ENCODE measurements at places on chromosomes 2 and 18.

DNA sequence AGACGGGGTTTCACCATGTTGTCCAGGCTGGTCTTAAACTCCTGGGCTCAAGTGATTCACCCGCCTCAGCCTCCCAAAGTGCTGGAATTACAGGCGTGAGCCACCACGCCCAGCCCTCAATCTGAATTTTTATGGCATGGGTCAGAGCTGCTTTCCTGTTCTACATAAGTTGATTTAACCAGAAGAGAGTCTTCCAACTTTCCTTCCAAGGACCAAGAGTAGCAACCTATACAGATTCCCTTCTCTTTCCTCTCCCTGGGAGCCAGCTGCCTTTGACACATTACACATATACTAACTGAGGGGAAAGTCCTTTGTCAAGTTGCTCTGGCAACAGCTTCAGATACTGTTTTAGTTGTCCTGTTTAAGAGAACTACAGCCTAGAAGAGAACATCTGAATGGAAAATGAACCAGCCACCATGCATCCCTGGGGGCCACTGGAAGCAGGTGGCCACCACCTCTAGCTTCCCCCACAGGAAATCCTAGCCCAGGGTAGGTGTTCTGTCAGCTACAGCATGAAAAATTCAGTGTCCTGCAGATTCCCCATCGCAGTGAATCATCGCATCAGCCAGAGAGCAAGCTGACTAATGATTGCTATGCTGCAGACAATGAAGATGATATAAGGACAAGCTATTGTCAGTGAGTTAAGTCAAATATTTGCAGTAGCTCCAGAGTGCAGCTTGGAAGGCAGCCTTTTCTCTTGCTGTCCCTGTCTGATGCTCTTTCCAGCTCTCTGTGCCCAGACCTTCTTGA is 62.9 kb downstream of the POMC start:
- DNase-seq, result no peak

DNA sequence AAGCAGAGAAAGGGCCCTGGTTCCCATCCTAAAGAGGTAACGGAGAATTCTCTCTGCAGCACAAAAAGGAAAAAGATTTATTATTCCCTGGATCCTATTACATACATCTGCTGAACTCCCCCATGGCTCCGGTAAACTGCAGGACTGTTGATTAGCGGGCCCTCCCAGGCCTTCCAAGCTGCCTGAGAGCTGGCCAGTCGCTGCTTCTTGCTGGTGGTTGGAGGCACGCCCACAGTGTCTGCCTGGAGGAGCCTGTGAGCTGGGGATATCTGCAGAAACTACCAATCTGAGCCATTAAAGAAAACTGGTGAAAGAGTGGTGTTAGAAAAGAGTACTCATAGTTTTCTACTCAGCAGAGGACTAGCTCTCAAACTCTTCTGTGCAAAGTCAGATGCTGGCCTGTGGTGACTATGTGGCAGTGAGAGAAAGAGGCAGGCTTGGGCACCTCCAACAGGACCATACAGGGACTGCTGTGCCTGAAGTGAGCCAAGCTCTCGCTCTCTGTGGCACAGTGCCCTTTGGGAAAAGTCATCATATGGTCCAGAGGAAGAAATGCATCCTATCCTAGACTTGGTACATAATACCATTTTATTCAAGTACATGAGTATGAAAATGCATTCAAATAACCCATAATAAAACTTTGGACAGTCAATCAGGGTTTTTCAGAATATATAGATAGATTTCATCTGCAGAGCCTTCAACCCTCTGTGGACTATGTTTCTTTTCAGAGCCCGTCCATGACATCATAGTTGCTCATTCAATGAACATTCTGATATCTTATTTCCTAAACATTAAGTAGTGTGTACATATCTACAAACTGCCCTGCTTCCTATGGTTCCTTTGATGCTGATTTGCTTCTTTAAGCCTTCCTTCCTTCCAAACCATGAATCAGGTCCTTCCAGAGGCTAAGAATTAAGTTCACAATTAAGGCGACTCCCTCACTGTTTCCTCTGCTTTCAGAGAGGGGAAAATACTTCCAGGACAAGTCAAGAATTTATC is 242.0 kb upstream of the LYPD1 start:
- no peak for DNase-seq

- DNase-seq, result no peak
These were observed 219.1 kb downstream of the CALCRL start for GRCh38 chr2:187228986-187229385.

DNA sequence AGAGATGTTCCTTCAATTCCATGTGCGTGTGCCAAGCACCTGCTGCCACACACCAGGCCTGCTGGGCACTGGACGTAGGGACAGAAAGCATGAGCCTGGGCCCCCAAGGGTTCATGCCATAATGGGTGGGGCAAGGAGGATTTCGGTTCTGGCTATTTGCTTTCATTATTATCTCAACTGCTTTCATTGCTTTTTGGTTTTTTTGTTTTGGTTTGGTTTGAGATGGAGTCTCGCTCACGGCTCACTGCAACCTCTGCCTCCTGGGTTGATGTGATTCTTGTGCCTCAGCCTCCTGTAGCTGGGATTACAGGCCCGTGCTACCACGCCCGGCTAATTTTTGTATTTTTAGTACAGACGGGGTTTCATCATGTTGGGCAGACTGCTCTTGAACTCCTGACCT is 57.2 kb downstream of the SF3B1 start:
- no peak for DNase-seq

- no peak for DNase-seq
These were observed 42.8 kb upstream of the LAPTM4A start for GRCh38 chr2:20094142-20094755.

GRCh38 chr2:206452750-206453149 is 9.4 kb downstream of the ADAM23 start:
- DNase-seq, result no peak

- DNase-seq, result no peak
These were observed 78.6 kb upstream of the HPCAL1 start for GRCh38 chr2:10223932-10224720.

- no peak for DNase-seq
These were observed 53.5 kb downstream of the CDH19 start for GRCh38 chr18:66550366-66550765.

- DNase-seq, result no peak
These were observed 16.5 kb downstream of the TWIST2 start for GRCh38 chr2:238864207-238865014.

GRCh38 chr2:14634489-14635390 is 2.2 kb downstream of the LRATD1 start:
- no peak for DNase-seq

DNA sequence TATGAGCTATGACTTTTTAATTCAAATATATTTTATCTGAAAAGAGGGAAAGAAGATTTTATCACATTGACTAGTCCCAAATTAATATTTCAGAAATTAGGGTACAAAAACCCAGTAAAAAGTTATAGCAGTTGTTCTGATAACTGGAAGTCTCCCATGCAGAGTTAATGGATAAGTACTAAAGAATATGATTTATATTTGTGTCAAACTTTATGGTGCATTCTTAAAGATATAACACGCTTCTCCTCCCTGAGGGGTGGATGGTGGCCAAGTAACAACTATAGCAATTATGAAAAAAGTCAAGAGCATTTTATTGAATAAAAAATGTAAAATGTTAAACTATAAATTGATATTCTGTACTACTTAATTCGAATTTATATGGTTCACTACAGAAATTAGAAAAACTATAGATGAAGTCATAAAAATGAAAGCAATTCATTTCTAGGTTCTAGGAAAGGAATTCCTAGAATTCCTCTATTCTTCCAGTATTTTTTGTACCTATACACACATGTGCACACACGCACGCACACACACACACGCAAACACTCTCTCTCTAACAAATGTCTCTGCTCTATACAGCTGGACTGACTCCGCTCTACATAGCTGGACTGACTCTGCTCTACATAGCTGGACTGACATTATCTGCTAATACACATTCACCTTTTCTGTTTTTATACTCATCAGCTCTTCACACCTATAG is 111.3 kb downstream of the PRELID3A start:
- DNase-seq, result no peak

GRCh38 chr2:170716851-170717598 is 1.9 kb downstream of the SP5 start:
- DNase-seq, result no peak

DNA sequence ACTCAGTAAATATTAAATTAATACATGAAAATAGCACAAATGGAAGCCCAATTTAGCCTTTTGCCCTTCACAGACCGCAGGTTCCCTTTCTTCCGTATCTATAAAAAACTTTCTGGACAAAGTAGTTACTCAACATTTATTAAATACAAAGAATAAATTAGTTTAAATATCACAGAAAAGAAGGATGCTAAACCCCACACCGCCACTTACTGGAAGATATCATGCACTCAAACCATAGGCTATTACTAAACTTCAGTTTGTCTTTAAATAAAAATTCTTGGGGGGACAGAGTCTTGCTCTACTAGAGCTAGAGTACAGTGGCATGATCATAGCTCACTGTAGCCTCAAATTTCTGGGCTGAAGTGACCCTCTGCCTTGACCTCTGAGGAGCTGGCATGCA is 120.7 kb upstream of the FHL2 start:
- no peak for DNase-seq

DNA sequence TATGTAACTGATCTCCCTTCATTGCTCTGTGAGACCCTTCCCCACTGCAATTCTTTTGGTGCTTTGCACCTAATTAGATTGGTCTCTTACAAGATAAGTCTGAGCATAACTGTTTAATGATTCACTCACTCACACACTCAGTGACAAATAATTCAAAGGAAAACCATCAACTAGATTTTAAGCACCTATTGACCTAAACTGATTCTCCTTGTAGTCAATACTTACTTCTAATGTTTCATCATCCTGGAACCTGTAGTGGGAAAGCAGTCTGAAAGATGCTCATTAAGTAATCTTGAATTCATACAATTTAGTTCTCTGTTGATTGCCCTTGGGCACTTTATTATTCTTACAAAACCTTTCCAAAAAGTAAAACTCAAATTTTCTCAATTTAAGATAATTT is 74.3 kb upstream of the COL5A2 start:
- DNase-seq, result no peak

GRCh38 chr2:42457011-42457410 is 36.8 kb downstream of the KCNG3 start:
- DNase-seq, result no peak

- peak; percentile 35 for DNase-seq
These were observed 18.4 kb upstream of the SLC20A1 start for GRCh38 chr2:112627060-112628040.

DNA sequence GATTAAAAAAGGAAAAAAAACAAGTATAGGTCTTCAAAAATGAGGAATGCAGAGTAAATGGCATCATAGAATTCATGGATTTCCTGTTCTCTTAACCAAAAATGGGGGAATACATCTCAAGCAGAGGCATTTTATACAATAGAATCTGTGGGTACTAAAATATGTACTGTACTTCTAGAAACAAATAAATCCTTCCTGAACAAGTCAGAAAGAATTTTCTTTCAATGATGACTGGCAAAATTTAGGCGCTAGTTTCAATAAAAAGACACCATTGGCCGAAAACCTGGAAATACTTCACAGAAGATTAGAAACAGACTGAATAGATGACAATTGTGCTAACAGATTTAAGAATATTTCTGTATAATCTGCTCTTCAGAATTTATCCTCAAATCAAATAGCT is 15.1 kb downstream of the TRAK2 start:
- no peak for DNase-seq

DNA sequence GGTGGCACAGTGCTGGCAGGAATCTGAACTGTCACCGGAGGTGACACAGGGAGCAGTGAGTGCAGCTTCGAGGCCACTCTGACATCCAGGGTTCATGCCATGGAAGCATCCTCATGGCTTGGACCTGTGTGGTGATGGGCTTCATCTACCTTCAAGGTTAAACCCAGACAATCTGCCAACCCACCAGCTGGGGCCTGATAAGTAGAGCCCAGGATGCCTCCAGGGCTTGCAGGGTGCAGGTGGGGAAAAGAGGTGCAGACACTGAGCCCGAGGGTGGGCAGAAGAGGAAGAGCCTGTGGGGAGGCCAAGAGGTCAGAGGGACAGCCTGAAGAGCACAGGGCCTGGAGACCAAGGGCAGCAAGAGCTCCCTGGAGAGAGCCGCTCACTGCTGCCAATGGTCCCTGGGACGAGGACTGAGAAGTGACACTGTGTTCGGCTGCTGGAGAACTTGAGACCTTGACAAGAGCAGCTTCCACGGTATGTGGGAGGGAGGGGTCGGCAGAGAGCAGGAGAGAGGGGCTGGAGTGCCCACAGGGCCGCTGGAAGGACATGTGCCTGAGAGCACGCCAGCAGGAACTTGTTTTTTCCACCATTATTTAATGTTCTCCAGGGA is 8.1 kb upstream of the HES6 start:
- no peak for DNase-seq

DNA sequence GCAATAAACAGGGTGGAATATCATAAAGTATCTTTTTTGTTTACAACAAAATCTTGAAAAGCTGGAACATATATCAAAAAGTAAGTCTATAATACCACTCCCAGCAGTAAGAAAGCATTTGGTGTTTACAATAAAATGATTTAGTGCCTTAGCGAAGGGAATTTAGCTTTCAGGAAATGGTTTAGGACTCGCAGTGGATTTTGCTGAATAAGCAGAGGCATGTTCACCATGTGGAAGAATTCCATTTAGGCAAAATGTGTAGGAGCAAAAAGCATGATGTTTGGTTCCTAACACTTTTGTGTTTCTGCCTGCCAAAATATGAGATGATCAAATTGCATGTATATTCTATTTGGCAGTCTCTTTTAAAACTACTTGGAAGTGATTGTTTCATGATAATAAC is 163.6 kb downstream of the AGPS start:
- no peak for DNase-seq

GRCh38 chr2:204012072-204012653 is 75.6 kb downstream of the ICOS start:
- no peak for DNase-seq

DNA sequence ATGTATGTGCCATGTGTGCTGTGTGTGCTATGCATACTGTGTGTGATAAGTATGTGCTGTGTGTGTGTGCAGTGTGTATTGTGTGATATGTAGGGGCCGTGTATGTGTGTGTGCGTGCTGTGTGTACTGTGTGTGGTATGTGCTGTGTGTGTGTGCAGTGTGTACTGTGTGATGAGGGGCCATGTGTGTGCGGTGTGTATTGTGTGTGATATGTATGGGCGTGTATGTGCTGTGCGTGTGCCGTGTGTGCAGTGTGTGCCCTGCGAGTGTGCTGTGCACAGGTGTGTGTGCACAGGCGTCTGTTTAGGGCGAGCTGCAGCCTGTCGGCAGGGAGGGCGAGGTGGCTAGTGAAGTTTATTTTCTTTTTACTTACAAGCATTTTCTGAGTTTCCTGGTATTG is 16.1 kb downstream of the SNORC start:
- no peak for DNase-seq

GRCh38 chr2:233673896-233674295 is 2.2 kb downstream of the UGT1A9 start:
- no peak for DNase-seq

- no peak for DNase-seq
These were observed 29.5 kb upstream of the CHMP1B start for GRCh38 chr18:11821643-11822237.

DNA sequence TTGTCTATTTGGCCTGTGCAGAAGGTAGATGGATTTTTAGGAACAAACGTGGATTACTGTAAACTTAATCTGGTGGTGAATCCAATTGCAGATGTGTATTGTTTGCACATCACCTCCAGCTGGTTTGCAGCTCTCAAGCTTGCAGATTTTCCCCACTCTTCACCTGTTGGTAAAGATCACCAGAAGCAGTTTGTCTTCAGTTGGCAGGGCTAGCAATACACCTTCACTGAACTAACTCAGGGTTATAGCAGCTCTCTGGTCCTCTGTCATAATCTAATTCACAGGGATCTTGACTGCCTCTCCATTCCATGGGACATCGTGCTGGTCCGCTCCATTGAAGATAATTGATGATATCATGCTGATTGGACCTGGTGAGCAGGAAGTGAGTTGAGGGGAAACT is 181.5 kb downstream of the VAPA start:
- no peak for DNase-seq

GRCh38 chr2:197911667-197912066 is 107.3 kb downstream of the PLCL1 start:
- no peak for DNase-seq

Measured in CD4-positive, alpha-beta T cell treated with Interleukin-4 for 4 hours (primary cell).